ENCODE measurements at places on chromosomes 16 and 17. TPM values are rescaled to one million over a fixed set of nuclear protein-coding genes. Genes with fewer than 3 reads are reported as not detected.

The CCL2 gene
- total RNA-seq: 17.9 TPM

The DRC7 gene
- total RNA-seq: 0.23 TPM

The ADPRM gene
- total RNA-seq: 9.2 TPM

The GJD3 gene
- total RNA-seq: 0.35 TPM

The SLC12A3 gene
- under 0.01 TPM for total RNA-seq

The SEC14L5 gene
- total RNA-seq: 2.6 TPM

The LGALS9B gene
- not detected for total RNA-seq

The BORCS6 gene
- 4.2 TPM for total RNA-seq

The PRSS33 gene
- total RNA-seq: not detected
